ENCODE measurements at places on chromosomes 5 and 9.
A peak's percentile ranks its signal among the peaks of the same experiment; 100 is the strongest.

GRCh38 chr5:139904816-139905661, 109.4 kb downstream of the PSD2 start:
- DNase-seq = no peak

DNA sequence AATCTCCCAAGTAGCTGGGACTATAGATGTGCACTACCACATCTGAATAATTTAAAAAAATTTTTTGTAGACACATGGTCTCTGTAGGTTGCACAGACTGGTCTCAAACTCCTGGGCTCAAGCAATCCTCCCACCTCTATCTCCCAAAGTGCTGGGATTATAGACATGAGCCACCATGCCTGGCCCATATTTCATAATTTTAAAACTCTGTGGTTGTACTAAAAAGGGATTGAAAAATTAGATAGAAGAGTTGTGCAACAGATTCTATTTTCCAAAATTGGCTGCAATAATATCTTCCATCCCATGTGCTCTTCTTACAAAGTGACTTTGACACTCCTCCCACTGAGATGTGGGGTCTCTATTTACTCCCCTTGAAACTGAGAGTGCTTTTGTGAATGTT, 7.6 kb upstream of the UHRF2 start:
- no peak for DNase-seq

- peak; percentile 67 for DNase-seq
Measured at GRCh38 chr9:38088006-38088925, 19.2 kb upstream of the SHB start.

DNA sequence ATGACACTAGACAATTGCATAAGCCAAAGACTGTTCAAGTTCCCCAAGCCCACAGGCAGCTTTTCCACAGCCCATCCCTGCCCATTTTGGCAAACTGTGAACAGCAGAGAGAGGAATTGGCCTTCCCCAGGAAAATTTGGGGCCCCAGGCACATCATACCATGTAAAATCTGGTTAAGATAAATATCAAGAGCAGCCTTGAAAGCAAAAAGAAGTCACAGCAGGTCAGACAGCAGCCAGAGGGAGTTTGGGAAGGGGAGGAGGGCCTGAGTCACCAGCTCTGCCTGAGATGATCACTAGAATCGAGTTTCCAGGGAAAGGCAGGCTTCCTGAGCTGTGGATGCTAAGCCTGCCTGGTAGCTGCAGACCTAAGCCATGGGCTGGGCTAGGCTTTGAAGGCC, 179.2 kb downstream of the RFK start:
- DNase-seq = no peak

DNA sequence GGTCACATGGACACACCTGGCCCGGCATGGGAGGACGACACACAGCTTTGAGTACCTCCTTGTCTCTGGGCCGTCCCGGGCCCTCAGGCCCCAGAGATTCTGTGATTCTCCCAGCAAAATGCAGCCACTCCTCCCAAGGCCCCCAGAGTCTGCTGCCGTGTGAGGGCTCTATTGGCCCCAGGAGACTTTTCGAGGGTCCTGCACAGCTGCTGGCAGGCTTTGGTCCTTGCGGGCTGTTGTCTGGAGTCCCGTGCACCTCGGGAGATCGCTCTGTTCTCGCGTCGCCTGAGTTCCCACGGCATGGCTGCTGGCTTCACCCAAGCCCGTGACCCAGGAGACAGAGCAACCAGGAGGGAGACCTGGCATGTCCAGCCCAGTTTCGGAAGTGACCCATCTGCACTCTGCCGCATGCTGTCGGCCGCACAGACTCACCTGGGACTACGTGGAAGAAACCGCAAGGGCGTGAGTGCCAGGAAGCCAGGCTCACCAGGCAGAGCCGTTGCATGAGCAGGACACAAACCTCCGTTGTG, 46.8 kb upstream of the NKD2 start:
- DNase-seq = no peak

GRCh38 chr9:5596173-5596572, 32.7 kb upstream of the RIC1 start:
- DNase-seq = no peak

DNA sequence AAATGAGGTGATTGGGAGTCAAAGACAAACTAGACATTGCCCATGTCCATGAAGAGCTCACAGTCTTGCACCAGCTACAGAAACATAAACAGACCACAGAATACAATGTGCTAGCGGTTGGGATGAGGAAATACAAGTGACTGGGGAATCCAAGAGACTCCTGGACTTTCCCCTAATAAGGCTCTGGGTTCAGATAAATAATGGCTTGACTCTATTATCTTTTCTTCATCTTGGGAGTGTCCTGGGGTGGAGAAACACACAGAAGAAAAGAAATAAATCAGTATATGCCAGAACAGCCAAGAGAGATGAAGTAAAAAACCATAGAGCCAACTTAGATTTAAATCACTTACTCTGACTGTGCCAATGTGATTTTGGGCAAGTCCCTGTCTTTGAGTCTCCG, 227.8 kb downstream of the PAPPA start:
- no peak for DNase-seq

DNA sequence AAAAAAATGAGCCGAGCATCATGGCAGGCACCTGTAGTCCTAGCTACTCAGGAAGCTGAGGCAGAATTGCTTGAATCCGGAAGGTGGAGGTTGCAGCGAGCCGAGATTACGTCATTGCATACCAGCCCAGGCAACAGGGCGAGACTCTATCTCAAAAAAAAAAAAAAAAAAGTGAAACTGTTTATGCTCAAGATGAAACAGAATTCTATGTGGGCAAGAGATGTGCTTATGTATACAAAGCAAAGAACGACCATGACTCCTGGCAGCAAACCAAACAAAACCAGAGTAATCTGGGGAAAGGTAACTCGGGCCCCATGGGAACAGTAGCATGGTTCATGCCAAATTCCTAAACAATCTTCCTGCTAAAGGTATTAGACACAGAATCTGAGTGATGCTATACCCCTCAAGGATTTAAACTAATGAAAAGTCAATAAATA, 32.6 kb upstream of the PLAC8L1 start:
- peak; percentile 68 for DNase-seq

DNA sequence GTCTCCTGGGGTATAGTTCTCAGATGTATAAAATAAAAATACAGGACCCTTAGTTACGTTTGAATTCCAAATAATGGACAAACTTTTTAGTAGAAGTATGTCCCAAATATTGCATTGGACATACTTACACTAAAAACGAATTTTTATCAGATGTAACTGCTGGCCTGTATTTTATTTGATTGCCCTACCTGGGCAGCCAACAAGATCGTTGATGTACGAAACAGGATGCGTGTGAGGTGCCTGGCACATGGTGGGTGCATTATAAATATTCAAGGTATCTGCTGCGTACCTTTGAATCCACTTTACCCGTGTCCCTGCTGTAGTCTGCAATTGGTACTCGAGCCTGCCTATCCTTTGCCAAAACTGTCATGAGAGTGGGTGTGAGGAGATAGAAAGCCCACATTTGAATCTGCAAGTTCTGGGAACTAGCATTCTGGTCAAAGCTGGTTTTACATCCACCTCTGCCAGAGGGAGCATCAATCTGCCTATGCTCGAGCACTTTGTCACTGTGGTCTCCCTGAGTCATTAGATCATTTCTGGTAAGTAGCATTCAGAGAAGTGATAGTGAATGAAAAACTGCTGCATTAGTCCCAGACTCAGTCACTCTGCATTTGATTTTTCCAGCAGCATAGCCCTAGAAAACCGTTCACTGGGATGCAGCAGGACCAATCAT, 133.7 kb upstream of the IQGAP2 start:
- DNase-seq = no peak

DNA sequence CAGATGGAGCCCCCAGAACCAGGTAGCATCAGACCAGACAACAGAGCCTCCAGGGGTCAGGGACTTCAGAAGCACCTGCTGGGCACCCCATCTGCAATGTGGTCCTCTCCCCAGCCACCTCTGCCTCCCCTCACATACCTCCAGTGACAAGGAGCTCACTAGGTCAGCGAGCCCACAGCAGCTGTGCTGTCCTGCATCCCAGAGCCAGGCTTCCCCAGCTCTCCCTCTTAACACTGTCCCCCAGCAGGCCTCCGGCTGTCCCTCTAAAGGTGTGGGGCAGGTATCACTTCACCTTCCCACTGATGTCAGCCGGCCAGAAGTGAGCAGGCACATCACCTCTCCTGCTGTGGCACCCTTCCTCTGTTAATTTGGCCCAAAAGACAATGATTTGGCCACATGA, 83.6 kb downstream of the LMX1B start:
- no peak for DNase-seq

GRCh38 chr5:26003966-26004365, 1034.4 kb downstream of the CDH9 start:
- no peak for DNase-seq

GRCh38 chr5:148297731-148298130, 14.5 kb upstream of the SPINK7 start:
- DNase-seq = no peak

- no peak for DNase-seq
Measured at GRCh38 chr9:14782286-14783051, 59.9 kb upstream of the CER1 start.

DNA sequence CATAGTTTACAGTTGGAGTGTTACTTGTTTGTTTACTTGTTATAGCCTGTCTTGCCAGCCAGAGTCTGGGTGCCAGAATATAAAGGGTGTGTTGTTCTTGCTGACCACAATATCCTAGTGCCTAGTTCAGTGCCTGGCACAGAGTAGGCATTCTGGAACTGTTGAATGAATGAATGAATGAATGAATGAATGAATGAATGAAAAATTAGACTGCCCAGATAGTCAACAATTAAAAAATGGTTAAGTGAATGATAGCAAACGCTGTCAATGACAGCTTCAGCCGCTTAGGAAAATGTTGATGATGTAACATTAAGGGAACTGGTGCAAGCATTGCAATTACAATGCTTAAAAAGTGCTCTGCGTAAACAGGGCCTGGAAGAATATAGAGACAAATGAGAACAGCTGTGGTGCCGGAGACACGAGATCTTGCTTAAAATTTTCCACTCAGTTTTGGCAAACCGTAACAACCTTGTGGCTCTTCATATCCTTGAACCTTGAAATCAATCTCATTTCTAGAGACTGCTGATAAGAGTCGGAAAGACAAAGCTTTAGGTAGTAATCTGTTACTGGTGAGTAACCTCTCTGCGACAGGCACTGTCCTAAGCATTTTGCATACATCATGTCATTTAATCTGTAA, 4.7 kb upstream of the TTLL11 start:
- DNase-seq = no peak

DNA sequence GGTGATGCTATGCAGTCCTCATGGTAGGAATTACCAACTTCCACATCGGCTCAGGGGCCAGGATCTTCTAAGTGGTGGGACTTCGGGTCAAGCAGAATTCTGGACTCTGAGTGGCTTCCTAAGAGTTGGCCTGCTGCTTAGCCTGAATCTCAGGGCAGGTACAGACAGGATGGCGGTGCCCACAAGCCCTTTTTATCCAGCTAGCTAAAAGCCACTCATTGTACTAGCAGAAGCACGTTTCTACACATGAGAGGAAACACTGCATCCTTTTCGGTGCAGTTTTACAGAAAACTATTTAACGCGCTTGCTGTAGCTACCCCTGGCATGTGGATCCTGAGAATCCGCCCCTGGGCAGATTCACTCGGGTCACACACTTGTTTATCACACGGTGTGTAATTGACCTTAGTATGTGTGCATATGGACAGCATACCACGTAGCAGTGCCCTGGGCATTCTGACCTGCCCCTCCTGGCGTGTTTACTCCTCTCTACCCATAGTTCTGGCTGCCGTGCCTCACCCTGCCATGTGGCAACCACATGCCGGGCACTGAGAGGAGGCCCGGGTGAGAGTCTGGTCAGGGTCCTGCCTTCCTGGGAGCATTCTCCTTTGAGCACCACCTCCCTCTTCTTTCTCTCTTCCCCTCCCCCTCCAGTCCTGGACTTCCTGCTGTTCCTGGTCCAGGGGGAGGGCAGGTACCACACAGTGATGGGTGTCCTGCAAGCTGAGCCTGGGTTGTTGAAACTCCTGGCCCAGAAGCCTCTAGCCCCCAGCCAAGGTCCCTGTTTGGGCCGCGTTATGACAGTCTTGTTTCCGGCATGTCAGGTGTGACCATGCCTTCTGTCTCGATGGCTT, 65.9 kb downstream of the DAB2IP start:
- no peak for DNase-seq

DNA sequence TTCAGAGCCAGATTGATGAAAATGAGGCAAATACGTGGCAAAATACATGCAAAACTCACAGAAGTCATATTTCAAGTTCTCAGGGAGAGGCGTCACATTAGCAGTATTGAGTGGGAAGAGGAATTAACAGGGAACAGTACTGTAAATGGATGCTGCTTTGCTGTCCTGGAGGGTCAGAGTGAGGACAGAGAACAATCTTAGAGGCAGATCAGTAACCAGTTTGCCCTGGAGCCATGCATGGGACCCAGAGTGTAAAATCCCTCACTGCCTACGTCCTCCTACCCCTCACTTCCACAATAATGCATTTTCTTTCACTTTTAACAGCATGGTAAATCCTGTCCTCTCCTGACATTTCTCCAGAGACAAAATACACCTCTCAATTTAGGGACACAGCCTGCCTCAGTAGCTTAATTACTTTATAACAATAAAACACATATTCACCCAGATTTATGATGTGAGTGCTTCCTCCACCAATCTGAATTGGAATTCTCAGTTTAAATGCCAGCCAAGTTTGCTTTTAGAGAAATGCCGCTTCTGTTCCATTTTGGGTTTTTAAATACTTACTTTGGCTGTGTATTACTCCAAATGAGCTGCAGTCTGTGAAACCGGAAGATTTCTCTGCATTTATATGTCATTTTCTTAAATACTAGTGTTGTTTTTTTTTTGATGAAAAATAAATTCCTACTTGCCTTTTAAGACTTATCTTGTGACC, 70.0 kb downstream of the LMNB1 start:
- no peak for DNase-seq

Data from Calu3 (cell line).